ENCODE measurements at places on chromosomes 1 and 21.

DNA sequence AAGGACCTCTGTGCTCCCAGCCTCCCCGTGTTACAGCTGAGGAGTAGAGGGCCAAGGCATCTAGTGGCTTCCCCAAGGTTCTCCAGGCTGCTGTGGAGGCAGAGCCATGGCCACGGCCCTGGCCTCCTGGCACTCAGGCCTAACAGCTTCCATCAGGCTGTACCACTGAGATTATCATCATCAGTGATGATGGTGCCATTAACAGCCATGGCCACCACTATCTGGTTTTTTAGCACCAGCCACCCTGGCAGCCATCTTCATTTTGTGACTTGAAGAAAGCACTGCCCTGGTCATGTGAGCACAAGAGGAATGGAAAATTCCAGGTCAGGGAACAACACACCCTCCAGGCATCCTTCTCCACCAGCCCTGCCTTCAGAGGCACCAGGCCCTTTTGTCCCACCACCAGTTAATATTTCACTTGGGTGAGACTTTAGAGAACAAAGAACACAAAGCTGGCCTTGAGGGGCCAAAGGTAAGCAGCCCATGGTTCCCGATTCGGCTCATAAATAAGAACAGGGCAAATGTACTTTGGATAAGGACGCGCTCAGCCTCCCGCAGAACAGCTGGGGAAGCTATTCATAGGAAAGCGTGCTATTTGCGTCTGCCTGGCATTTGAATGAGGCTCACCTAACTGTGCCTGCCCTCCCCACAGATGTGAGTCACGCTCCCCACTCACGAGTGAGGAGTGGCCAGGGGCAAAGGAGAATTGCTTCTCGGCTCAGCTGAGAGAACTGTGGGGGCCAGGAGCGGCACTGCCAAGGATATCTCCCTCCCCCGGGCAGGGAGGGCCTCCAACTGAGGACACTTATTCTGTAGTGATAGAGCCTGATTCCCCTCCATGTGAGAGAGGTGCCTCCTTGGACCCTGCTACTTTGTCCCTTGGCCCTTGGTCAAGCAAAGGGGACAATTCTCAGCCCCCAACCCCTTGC, 95.6 kb downstream of the CD58 start:
- no peak for DNase-seq

DNA sequence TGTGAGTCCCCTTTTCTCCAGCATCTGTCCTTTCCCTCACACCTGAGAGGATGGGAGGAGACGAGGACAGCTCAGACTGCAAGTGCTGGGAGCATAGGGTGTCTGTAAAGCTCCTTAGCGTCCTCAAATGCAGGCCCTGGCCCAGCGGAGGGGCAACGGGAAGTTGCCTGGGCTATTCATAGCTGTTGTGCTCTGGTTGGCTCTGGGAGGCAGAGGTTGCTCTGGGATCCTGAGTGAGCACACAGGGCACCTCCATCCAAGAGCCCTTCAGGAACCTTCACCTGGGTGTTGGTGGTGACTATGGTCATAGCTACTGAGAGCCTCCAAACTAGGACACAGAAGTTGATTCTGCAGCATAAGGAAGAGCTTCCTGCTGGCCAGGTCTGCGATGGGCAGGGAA, 2.6 kb downstream of the PADI1 start:
- DNase-seq, result no peak

- no peak for DNase-seq
Observed at GRCh38 chr1:184621260-184621659, 133.4 kb downstream of the EDEM3 start.

DNA sequence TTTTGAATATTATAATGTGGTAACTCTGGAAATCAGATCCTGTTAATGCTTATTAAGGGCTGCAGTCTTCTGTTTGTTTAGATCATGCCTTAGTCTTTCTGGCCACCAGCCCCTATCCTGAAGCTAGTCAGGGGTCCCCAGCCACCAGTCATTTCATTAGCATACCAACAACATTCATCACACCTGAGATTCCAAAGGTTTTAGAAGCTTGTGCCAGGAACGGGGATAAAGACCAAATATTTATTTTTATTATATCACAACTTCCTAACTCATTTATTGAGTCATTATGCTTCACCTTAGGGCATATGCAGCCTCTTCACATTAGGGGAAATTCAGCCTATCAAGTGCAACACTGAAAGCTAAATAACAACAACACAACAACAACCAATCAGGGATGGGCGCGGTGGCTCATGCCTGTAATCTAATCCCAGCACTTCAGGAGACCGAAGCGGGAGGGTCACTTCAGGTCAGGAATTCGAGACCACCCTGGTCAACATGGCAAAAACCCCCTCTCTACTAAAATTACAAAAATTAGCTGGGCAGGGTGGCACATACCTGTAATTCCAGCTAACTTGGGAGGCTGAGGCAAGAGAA, 2.9 kb upstream of the PSEN2 start:
- no peak for DNase-seq

GRCh38 chr1:238608144-238608543, 717.4 kb upstream of the ZP4 start:
- no peak for DNase-seq

GRCh38 chr21:15199414-15200383, 134.9 kb upstream of the NRIP1 start:
- no peak for DNase-seq

- no peak for DNase-seq
Observed at GRCh38 chr1:39901714-39902459, at the start of gene MYCL. Gene MYCL, minus strand, starts transcription at chr1:39901917. Its CDS starts 483 bp downstream, at chr1:39901434.

GRCh38 chr21:33855190-33855589, 60.4 kb downstream of the ATP5PO start:
- no peak for DNase-seq

Data from smooth muscle cell of the brain vasculature (primary cell).